ENCODE measurements at places on chromosomes 1 and 21.
A peak's percentile ranks its signal among the peaks of the same experiment; 100 is the strongest.

DNA sequence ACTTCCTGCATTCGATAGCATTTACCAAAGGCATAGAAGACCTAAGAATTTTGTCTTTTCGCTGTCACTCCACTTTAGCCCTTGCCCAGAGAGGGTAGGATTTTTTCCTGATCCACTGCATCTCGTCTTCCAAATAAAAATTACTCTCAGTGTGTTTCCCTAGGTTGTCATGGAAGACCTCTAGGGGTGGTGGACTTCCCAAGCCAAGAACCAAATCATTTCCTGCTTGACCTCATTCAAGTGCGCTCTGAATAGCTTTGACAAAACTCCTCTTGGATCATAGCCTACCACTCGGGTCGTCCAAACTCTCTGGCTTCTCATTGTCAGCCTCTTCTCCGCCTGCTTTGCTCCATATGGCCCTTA is 431 bp upstream of the C1orf52 start:
- DNase-seq: no peak

- no peak for DNase-seq
Measured at GRCh38 chr1:201344206-201345080, 33.0 kb downstream of the TNNT2 start.

DNA sequence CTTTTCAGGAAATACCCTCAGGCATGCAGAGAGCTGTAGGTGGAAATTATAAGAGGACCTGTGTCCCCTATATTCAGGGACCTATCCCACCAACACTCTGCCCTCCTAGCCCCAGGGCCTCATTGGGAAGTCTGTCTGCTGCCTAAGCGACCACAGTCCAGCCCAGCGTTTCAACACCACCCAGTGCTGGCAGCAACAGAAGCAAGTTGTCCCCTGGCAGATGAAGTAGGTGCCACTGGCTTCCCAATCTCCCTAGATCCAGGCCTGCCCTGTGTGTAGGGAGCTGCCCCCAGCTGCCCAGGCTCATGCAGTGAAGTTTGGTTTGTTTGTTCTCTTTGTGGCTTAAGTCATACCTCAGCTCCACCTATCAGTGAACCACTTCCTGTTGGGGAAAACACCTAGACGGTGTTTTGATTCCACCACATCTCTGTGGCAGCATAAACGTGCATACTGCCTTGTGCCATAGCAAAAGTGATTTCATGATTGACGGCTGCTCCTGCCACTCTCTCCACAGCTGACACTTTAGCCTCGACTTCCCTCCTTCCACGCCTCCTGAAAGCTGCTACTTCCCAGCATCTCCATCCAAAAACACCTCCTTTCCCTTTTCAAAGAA is 8.1 kb upstream of the LEFTY1 start:
- DNase-seq: peak; percentile 53

DNA sequence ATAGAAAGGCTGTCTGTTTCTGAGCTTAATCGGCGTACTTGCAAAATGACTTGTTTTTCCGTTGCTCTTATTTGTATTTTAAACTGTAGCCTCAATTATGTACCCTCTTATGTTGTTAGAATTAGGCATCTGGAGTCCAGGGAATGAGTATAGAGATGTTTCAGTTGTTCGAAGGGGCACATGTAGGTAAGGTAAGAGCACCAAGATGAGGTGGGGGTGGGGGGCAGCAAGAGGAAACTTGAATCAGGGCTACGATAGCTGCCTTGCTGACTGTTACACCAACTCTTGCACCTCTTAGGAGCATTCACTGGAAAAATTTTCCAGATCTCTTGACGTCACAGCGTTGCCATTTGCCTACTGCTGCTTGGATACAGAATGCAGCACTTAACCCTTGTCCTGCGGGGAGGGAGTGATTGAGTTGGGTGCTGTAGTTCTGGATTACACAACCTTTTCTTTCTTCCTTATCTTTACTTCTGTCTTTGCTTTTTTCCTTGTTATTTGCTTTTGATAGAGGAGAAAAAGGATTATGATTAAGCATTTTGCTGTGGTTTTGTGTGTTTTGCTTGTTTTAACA is 3.2 kb downstream of the ATP1B1 start:
- DNase-seq: no peak

- no peak for DNase-seq
Measured at GRCh38 chr1:168301664-168302320, 21.1 kb downstream of the TBX19 start.

GRCh38 chr1:2982615-2983318 is 38.5 kb upstream of the ACTRT2 start:
- no peak for DNase-seq
